ENCODE measurements at places on chromosomes 6 and 20.

GRCh38 chr6:32234934-32235333 lies 11.1 kb upstream of the NOTCH4 start:
- DNase-seq: no peak

DNA sequence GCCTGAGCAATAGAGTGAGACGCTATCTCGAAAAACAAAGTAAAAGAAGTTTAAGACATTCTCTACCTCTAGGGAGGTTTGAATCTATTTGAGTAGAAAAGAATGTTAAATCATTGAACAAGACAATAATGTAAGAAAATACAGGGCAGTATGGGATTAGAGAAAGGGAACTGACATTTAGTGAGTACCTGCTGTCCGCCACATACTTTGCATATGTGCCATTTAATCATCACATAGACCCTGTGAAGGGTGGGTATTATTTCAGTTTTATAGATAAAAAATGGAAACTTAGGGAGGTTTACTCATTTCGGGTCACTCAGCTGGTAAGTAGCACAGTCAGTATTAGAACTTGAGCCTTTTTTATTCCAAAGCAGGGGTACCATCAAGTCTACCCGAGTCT lies 31.4 kb downstream of the STK4 start:
- no peak for DNase-seq

GRCh38 chr6:12423832-12424231 lies 133.7 kb downstream of the EDN1 start:
- no peak for DNase-seq

DNA sequence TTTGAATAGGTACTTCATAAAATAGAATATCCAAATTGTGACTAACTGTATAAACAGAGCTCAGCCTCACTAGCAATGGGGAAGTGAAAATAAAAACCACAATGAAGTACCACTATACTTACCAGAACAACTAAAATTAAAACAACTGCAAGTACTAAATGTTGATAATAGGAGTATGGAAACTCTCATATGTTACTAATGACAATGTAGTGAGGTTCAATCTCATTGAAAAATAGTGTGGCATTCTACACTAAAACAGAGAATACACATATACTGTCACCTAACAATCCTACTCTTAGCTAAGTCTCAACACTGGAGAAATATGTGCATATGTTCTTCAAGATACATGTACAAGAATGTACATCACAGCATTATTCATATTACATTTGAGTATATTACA lies 132.0 kb upstream of the CARMIL1 start:
- DNase-seq: no peak

GRCh38 chr6:138289739-138290138 lies 71.4 kb upstream of the PBOV1 start:
- DNase-seq: no peak

GRCh38 chr20:58604128-58604881 lies 46.8 kb upstream of the STX16 start:
- DNase-seq: no peak

GRCh38 chr20:3307725-3308124 lies 68.7 kb upstream of the SLC4A11 start:
- DNase-seq: no peak

DNA sequence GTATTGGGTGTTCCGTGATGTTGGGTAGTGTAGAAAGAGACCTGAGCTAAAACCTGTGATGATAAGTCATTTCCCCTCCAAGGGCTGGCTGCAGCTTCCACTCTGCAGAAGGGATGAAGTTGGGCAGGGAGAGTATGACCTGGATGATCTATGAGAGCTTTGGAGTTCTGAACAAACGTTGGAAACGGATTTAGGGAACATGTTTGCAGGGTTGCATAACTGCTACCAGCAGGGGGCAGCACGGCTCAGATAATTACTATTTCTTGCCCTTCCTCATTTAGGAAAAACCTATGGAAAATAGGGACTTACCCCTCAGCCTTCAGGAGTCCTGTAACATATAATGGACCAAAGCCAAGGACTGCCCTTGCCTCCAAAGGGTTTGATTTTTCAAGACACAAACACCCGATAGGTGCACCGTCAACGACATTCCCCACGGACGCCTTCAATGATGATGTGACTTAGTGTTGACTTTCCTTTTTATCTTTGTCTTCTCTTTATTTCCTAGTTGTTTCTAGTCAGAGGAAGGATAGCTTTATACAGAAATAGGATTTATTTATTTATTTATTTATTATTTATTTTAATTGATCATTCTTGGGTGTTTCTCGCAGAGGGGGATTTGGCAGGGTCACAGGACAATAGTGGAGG lies 164.9 kb upstream of the SASH1 start:
- peak; percentile 54 for DNase-seq

DNA sequence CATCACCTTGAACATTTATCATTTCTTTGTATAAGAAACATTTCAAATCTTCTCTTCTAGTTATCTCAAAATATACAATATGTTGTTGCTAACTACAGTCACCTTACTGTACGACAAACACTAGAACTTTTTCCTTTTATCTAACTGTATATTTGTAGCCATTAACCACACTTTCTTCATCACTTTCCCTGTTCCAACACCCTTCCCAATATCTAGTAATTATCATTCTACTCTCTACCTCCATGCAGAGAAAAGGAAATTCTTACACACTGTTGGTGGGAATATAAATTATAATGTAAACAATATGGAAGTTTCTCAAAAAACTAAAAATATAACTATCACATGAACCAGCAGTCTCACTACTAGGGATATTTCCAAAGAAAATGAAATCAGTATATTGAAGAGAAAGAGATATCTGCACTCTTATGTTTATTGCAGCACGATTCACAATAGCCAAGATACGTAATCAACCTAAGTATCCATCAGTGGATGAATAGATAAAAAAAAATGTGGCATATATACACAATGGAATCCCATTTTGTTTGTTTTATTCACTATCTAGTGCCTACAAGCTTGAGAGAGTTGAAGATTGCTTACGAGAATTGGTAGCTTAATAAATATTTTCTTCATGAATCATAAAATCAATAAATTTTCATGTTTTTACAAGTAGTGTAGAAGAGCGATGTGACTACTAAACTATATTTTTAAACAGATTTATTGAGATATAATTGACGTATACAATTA lies 2.4 kb downstream of the RHAG start:
- no peak for DNase-seq

GRCh38 chr20:2178318-2179232 lies 76.9 kb downstream of the STK35 start:
- no peak for DNase-seq

- DNase-seq: peak; percentile 16
Observed at GRCh38 chr20:47770935-47771334, 14.3 kb downstream of the SULF2 start.

DNA sequence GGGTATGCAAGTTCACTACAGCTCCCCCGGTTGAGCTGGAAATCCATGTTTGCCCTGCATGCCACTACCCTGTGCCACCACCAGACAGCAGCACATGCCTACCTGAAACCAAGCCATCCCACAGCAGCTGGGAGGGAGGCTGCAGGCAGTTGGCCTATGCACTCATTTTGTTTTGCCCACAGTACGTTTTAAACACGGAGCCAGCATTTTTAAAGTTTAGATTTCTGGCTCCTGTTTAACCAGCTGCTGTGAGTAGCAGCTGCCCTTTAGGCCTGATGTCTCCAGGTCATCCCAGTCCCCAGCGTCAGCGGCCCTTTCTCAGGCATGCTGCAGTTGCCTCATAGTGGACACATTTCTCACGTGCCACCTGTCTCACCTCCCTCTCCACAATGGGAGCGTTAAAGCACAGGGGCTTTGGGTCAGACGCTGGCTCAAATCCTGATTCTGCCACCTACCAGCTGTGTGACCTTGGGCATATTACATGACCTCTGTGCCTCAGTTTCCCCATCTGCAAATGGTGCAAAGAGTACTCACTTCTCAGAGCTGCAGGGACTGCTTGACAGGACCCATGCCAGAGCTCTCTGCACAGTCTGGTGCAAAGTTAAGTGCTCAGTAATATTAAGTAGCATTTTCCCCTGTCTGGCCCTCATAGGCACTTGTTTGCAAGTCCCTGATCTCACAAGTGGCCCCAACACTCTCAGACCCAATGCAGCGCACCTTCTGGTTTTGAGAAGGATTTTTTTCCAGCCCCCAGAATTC lies 8.2 kb upstream of the UBE2V1 start:
- DNase-seq: peak; percentile 80

GRCh38 chr6:14232889-14233288 lies 115.3 kb downstream of the CD83 start:
- no peak for DNase-seq

DNA sequence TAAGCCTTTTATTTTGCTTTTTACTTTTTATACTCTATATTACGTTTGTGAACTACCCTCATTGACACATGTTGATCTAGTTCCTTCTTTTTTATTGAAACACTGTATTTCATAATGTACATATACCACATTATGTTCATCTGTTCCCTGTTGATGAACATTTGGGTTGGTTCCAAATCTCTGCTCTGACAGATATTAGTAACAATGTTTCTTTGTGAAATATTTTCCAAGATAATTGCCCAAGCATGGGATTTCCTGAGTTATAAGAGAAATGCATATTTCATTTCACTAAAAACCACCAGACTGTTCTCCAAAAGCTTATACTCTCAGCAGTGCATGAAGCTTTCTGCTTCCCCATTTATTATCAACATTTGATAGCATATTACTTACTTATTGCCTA lies 44.2 kb upstream of the TNFRSF21 start:
- no peak for DNase-seq

DNA sequence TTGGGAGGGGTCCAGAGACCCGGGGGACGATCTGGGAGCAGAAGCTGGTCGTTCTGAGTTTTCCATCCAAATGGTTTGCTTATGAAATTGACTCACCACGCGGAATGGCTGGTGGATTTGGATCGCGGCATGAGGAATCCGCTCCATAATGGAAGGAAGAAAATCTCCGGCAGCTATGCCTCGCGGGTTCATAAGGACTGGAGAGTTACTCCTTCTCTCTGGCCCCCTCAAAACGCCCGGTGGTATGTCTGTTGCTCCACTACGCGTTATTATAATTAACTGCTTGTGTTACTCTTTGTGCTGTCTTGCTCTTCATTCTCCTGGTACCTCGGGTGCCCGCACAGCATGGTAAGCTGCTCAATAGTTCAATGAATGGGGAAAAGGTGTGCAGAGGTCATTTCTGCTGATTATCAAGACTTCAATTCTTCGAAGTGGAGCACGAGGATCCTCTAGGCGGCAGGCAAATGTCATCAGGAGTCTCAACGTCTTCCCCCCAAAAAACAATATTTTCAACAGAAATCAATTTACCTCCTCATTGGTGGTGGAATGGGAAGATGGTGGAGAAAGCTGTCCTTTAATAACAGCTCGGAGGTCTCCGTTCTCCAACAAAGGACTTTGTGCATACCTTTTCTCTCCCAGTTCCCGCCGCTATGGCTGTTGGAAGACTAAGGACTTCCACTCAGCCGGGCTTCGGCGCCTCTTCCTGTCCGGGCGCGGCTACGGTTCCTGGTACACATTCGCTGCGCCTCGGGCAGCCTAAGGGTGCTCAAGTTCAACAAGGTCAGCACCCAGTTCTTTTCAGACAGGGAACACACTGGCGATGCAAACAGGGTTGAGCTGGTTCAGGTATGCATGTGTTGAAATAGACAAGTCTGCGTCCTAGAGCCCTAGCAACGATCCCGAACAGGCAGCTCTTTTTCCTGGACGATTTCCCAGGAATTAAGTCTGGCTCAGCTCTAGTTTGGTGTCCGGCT lies 9.2 kb upstream of the PRSS16 start:
- no peak for DNase-seq

DNA sequence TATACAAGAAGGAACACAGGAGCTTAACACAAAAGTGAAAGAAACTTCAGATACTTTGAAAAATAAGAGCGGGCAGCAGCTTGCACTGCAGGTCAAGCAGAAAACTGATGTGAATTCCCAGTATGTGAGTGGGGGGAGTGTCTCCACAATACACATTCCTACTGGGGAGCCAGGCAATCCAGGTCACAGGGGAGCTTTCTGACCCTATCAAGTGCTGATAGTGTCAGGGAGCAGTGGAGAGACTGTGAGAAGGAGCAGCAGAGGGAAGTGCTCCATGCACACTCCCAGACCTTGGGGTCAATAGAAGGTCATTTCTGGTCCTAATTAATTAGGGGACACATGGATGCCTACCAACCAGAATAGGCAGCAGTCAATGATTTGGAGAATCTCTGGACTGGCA lies 59.4 kb downstream of the PDSS2 start:
- DNase-seq: no peak

DNA sequence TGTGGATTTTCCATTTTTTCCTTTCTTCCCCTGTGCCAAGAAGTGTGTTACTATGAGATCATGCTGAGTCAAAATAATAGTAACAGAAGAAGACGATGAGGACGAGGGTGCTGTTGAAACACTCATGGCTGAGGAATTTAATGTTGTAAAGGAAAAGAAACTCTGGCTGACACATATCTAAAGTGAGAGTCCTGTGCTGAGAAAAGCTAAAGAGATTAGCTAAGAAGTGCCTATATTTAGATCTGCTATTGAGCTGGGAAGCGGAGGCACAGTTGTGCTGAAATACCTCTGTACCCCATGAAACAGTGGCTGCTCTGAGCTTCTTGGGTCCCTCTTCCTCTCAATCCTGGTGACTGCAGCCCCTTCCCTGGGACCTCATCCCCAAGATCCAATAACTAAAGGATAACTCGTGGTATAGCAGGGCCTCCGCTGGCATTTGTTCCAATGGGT lies 1.1 kb upstream of the SYTL3 start:
- DNase-seq: no peak

DNA sequence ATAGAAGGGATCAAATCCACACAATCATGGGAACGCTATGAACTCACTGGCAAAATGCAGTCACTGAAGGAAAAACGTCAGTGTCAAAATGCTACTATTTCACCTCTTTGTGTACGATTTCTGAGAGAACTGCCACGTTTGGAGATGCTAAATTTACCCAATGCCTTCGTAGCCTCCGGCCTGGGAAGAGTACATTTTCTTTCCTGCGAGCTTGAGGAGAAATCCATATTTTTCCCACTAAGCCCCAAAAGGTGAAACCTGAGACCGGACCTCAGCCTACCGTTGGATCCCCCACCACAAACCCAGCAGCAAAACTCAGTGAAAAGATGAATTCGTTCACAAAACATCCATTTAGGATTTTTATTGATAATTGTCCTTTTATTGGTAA lies 131.7 kb downstream of the GPX5 start:
- no peak for DNase-seq

- DNase-seq: no peak
Observed at GRCh38 chr6:62652692-62653328, 366.8 kb upstream of the KHDRBS2 start.

GRCh38 chr6:3007571-3007970 lies 7.9 kb downstream of the NQO2 start:
- no peak for DNase-seq
